ENCODE measurements at places on chromosomes 1 and 21. TPM values are rescaled to one million over a fixed set of nuclear protein-coding genes. Genes with fewer than 3 reads are reported as not detected.

The GBP2 gene
- 1.7 TPM for polyA plus RNA-seq

The CD53 gene
- polyA plus RNA-seq, result 0.59 TPM

The MIS18A gene
- polyA plus RNA-seq, result 27.9 TPM

The TFF1 gene
- not detected for polyA plus RNA-seq

The KRTAP10-2 gene
- 0.55 TPM for polyA plus RNA-seq

DNA sequence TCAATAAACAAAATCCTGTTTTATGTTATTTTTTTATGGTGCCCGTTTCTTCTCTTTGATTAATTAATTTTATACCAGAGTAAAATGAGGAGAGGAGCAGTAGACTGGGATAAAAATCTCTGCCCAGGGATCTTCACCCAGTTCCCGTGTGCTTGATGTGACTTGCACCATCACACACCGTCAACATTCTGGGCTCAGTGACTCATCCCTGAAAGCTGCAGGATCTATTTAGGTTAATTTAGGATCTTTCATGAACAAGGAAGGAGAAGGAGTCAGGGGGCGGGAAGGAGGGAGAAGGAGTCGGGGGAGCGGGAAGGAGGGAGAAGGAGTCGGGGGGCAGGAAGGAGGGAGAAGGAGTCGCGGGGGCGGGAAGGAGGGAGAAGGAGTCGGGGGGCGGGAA, 182.4 kb downstream of the SMYD3 start:
- no peak for DNase-seq

GRCh38 chr1:10415211-10415930, 14.9 kb upstream of the CENPS start:
- no peak for DNase-seq

DNA sequence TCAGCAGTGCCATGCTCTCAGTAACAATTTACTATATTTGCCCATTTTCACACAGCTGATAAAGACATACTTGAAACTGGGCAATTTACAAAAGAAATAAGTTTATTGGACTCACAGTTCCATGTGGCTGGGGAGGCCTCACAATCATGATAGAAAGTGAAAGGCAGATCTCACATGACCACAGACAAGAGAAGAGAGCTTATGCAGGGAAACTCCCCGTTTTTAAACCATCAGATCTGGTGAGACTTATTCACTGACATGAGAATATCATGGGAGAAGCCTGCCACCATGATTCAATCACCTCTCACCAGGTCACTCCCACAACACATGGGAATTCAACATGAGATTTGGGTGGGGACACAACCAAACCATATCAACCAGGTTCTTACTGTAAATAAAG, 112.1 kb upstream of the C1orf87 start:
- no peak for DNase-seq

- DNase-seq, result no peak
These were observed 29.6 kb upstream of the PLA2G4A start for GRCh38 chr1:186798960-186799688.

- DNase-seq, result no peak
These were observed 21.8 kb downstream of the GBP2 start for GRCh38 chr1:89104147-89104546.

GRCh38 chr1:26019641-26020315, 1.8 kb upstream of the EXTL1 start:
- no peak for DNase-seq

- DNase-seq, result no peak
These were observed 117.5 kb downstream of the PRDM16 start for GRCh38 chr1:3186526-3186921.

- no peak for DNase-seq
These were observed 1.5 kb downstream of the SIM2 start for GRCh38 chr21:36700295-36700970.

DNA sequence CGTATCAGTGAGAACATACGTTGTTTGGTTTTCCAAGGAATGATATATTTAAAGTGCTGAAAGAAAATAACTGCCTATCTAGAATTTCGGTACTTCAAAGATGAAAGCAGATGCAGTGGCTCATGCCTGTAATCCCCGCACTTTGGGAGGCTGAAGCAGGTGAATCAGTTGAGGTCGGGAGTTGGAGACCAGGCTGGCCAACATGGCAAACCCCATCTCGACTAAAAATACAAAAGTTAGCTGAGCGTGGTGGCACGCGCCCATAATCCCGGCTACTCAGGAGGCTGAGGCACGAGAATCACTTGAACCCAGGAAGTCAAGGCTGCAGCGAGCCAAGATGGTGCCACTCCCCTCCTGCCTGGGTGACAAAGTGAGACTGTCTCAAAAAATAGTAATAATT, 16.4 kb downstream of the CD244 start:
- DNase-seq, result no peak

DNA sequence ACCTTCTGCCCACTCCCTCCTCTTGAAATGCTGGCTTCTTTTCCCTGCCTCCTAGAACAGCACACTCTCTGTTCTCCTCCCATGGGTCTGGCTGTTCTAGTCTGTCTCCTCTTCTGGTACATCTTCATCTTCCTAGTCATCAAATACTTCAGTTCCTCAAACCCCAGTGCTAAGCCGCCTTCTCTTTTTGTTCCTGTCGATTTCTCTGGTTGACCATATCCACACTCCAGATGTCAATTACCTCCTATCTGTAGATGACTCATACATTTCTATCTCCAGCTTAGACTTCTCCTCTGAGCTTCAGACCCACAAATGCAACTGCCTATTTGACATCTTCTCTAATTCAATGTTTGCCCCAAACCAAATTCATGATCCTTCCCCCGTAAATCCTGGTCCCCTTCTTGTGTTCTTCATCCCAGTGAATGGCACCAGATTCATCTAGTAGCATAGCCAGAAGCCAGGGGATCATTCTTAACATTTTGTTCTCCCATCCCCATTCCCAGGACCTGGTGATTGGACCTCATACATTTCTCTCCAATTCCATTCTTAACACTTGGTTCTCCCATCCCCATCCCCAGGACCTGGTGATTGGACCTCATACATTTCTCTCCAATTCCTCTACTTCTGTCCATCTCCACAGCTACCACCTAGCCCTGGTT, 35.9 kb downstream of the USP24 start:
- DNase-seq, result no peak

DNA sequence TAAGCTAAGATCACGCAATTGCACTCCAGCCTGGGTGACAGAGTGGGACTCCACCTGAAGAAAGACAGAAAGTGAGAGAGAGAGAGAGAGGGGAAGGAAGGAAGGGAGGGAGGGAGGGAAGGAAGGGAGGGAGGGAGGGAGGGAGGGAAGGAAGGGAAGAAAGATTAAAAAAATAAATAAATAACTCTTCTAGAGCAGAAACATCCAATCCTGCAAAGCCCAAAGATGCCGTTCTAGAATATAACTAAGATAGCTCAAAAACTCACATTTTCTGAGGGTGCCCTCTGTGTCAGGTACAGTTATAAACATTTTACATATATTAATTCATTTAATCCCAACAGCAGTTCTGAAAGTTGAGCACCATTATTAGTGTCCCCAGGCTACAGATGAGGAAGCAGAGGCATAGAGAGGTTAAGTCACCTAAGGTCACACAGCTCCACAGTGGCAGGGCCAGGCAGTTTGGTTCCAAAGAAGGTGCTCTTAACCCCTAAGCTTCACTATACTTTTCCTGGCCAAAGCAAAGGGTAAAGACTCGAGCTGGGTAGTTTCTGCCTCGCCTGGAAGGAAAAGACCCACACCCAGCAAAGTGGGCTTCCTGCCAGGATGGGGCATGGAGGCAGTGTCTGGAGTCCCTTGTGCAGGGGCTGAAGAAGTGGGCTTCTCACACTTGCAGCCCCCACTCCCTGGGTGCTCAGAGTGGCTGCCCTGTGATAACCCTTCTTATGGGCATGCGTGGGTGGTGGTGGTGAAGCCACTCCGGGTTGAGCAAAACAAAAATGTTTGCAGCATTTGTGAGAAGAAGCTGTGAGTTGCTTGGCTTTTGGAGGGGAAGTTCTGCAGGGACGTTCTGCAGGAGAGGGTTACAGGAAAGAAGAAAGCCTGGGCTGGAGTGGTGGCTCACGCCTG, 7.9 kb upstream of the PIK3CD start:
- no peak for DNase-seq

- no peak for DNase-seq
These were observed 71.7 kb upstream of the SIM2 start for GRCh38 chr21:36627242-36627641.

DNA sequence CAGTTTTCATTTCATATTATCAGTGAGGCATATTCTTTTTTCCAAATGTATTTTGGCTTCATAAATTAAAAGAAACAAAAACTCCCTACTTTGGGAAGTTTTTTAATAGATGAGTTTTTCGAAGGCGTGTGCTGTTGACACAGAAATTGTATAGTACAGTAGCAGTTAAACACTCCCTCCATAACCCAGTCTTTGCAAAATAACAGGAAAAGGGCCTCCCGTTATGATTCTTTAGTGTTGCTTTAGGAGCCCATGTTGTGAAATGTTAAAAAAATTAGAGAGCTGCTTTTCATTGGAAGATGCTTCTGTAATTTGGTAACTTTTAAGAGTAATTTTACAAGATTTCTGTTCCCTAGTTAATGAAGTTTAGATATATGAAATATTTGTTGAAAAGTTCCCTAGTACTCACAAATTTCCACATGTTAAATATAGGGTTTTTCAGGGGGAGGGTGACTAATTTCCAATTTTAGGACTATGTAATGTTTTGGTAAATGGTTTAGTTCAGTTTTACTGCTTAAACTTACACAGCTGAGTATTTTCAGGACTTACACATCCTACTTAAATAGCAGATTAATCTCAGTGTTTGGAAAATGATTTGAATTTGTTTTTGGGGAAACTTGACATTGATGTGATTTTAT, 2.0 kb downstream of the CAMSAP2 start:
- DNase-seq, result no peak

DNA sequence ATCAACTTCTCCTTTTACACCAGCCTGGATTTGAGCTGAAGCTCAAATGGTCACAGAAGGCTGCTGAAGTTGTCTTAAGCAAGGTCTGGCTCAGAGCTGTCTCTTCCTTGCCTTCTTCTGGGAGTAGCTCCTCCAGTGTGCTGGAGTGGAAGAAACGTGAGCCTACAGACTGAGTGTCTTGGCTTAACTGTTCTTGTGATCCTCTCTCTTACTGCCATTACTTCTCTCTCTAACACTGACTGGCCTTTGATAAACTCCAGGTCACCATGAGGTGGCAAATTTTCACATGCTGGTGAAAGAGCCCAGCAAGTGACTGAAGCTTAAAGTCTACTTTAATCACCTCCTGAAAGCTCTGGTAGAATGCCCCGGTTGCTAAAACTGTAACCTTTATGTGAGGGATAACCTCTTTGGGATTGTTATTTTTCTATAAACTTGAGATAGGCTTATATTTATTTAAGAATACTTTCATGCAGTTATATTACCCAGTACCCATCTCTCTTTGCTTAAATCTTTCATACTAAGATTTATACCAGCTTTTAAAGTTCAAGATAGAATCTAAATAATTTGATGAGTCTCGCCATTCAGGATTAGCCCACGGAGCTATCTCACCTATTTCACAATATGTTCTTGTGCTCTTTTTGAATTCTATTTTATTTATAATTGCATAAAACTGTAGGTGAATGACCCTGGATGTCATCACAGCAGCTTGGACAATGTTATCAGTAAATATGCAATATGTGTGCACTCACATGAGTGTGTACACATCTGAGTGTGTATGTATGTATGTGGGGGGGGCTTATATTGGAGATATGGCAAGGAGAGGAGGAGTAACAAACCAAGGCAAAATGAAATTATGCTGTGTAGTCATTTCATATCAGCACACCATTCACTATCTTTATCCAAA, 924.0 kb downstream of the LTN1 start:
- DNase-seq, result no peak

GRCh38 chr1:68049941-68050878, at the start of gene DIRAS3:
DIRAS3 (minus strand) TSS chr1:68050627; CDS start chr1:68047297, 3,330 bp downstream.
- peak; percentile 11 for DNase-seq

DNA sequence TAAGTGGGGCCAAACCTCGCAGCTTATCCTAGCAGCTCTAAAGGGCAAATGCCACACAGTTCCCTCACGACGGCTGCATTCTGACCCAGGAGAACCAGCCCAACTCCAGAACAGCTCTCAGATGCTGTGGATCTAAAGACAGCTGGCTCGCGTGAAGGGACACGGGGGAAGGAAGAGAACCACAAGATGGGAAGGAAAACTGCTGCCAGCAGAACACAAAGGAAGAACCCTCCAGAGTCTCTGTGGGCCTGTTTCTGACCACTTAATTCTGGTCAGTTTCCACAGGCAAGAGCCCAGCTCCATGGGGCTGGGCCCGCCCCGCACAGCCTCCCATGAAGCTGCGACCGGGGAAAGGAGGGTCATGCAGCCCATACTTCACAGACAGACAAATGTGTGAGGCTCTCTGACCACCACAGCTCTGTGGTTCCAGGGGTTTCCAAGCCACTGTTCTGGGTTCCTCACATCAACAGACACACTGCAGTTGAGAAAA, 61.1 kb downstream of the SLC45A1 start:
- DNase-seq, result no peak

- DNase-seq, result no peak
These were observed 785.9 kb upstream of the TPTE start for GRCh38 chr21:9735421-9735961.

- peak; percentile 74 for DNase-seq
These were observed 229.7 kb upstream of the CACYBP start for GRCh38 chr1:174769961-174770549.

- DNase-seq, result peak; percentile 29
These were observed 1.1 kb upstream of the TTC39A start for GRCh38 chr1:51331206-51332100.

DNA sequence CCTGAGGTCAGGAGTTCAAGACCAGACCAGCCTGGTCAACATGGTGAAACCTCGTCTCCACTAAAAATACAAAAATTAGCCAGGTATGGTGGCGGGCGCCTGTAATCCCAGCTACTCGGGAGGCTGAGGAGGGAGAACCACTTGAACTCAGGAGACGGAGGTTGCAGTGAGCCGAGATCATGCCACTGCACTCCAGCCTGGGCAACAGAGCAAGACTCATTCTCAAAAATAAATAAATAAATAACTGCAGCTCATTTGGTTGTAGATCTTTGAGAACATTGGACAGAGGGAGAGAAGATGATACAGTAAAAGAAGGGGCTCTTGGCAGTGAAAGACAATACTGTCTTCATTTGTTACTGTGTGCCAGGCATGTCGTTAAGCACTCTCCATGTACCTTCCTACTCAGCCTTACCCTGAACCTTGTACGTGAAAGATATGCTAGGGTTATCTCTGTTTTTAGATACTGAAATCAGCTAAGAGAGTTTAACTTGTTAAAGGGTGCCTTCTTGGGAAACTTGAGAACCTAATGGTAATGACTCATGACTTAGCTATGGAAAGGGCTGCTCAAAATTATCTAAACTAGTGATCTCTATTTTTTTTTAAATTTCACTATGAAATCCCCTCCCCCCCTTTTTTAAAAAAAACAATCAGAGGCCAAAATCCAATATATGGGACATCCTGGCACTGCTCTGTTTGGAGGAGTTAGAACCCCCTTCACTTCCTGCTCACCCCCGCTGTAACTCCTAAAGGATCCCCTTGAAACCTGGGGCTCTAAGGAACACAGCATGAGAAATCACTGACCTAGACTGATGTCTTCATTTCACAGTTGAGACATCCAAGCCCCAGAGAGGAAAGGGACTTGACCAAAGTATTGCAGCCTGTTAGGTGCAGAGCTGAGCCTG, 6.8 kb upstream of the KPNA6 start:
- no peak for DNase-seq

DNA sequence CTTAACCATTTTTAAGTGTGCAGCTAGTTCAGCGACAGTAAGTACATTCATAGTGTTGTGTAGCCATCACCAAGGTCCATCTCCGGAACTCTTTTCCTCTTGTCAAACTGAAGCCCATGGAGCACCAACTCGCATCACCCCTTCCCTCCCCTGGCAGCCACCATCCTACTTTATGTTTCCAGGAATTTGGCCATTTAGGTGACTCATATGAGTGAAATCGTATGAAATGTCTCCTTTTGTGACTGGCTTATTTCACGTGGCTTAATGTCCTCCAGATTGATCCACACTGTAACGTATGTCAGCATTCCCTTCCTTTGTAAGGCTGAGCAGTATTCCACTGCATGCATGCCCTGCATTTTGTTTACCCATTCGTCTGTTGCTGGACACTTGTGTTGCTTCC, 2.5 kb downstream of the COL6A2 start:
- DNase-seq, result no peak

Data from cardiac muscle cell (in vitro differentiated cells and primary cell).